ENCODE measurements at places on chromosomes 12 and 14.
A peak's percentile ranks its signal among the peaks of the same experiment; 100 is the strongest.

GRCh38 chr14:76651410-76652055 lies 109.7 kb upstream of the VASH1 start:
- DNase-seq: no peak

GRCh38 chr12:65925626-65926025 lies 101.3 kb downstream of the HMGA2 start:
- no peak for DNase-seq

DNA sequence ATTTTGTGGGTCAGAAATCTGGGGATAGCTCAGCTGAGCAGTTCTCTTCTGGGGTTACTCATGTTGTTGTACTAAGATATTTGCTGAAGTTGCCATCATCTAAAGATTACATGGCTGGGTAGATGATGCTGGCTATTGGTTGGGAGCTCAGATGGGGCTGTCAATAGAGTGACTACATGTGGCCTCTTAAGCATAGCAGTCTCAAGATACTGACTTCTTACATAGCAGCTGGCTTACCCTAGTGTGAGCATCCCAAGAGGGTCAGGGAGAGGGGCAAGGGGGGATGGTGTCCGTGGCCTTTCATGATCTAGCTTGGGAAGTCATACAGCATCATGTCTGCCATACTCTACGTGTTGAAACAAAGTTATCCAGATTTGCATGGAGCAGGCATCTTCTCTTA lies 90.1 kb upstream of the HMGA2 start:
- no peak for DNase-seq

DNA sequence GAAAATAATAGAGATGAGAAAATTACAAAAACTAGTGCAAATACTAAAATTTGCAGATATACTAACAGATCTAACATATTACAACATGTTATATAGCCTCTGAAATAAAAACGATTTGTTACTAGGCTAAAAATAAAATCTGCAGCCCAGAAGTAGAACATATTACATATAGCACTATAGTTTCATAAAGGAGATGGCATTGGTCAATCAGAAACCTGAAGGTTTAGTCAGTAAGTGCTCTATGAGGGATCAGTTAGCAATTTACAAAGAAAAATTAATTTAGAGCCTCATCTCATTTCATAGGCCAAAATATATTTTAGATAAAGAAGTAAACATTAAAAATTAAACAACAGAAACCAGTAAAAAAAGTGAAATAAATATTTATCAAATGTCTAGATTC lies 41.0 kb downstream of the IFNG-AS1 start:
- DNase-seq: no peak

DNA sequence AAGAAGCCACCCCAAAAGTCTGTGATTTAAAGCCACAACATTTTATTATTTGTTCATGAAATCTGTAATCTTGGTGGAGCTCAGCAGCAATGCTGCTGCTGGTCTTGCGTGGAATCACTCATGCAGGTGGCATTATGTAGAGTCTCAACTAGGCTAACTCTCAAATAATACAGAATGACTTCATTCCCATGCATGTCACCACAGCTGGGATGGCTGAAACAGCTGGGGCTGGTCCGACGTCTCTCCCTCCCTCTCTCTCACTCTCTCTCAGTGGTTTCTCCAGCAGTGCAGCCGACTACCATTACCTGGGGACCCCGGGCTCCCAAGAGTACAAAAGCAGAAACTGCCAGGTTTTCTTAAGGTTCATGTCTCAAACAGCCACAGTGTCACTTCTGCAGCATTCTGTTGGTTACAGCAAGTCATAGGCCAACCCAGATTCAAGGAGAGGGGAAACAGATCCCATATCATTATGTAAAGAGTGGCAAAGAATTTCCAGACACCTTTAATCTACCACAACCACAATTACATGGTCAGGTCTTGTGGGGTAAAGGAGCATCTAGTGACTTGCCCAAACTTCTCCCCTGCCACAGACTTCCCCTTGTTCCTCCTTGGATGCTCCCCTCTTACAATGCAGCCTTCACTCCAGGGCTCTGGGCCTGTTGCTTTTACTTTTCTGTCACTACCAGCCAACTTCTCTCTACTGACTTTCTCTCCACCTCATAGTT lies 192.0 kb upstream of the HMGA2 start:
- no peak for DNase-seq

DNA sequence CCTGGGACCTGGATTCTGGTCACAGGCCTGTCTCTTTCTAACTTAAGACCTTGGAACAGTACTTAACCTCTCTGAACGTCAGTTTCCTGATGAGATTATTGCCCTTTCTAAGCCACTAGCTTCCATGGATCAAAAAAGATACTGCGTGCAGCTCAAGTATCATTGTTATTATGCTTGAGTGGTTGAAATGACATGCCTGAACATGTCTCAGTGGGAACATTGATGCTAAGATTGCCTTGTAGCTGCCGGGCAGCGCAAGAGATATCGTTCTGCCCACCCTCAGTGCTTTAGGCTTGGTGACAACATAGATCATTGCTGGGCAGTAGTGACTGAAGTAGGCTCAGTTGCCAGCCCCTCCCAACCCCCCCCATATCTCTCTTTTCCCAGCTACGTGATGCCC lies 131.9 kb downstream of the SMOC1 start:
- DNase-seq: no peak

- DNase-seq: no peak
Measured at GRCh38 chr12:84860718-84861117, 51.9 kb downstream of the SLC6A15 start.

DNA sequence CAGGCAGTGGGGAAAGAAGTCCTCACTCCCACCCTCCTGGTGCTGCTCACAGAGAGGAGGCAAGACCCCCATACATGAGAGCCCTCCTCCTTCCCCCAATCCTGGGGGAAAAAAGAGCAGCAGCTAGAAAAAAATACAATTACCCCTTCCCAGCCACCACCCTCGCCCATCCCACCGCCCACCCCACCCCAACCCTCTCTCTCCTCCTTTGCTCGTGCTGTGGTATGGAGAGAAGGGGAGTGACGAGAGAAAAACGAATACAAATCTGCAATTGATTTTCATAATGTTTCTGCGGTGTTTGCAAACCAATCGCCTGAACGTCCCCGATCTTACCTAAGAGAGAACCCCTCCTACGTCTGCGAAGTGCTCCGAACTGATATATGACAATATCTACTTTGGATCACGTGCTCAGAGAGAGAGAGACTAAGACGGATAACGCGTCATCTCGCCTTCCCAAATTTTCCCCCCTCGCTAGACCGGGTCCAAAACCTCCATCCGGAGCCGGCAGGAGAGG lies at the start of gene HOXC11:
Gene HOXC11 (plus strand): TSS at position 405 of the 514 bp plus-strand sequence. CDS start 116 bp downstream, outside the sequence.
- no peak for DNase-seq

- no peak for DNase-seq
Measured at GRCh38 chr12:331287-331686, 57.8 kb downstream of the KDM5A start.

- peak; percentile 59 for DNase-seq
Measured at GRCh38 chr12:130334937-130335336, 2.8 kb upstream of the PIWIL1 start.

GRCh38 chr14:94921456-94921855 lies 151.5 kb upstream of the GSC start:
- no peak for DNase-seq

- DNase-seq: no peak
Measured at GRCh38 chr12:88951860-88952561, 371.7 kb upstream of the KITLG start.

DNA sequence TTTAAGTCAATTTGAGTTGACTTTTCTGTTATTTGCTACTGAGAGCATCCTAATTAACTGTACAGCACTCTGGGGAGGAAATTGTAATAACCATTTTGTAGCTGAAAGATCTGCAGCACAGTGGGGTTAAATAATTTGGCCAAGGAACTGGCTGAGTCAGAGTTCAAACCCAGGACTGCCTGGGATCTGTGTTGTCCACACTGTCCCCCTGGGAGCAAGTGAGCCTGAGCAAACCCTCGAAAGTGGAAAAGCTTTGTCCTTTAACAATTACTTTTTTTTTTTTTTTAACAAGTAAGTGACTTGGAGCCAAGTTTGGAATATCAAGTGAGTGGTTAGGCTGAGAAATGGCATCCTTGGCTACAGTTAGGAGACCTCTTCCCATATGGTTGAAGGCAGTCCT lies 247.2 kb upstream of the CCDC196 start:
- no peak for DNase-seq

- no peak for DNase-seq
Measured at GRCh38 chr12:16599081-16599480, 6.9 kb downstream of the LMO3 start.

GRCh38 chr14:43792980-43793379 lies 714.1 kb downstream of the FSCB start:
- DNase-seq: no peak

- peak; percentile 26 for DNase-seq
Measured at GRCh38 chr14:105436891-105437722, 17.5 kb downstream of the MTA1 start.

DNA sequence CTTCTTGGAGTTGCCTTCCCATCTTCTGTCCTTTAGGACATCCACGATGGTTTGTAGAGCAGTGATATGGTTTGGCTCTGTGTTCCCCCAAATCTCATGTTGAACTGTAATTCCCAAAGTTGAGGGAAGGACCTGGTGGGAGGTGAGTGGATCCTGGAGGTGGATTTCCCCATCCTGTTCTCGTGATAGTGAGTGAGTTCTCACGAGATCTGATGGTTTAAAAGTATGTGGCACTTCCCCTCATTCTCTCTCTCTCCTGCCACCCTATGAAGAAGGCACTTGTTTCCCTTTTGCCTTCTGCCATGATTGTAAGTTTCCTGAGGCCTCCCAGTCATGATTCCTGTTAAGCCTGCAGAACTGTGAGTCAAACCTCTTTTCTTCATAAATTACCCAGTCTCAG lies 99.2 kb downstream of the BRMS1L start:
- no peak for DNase-seq

DNA sequence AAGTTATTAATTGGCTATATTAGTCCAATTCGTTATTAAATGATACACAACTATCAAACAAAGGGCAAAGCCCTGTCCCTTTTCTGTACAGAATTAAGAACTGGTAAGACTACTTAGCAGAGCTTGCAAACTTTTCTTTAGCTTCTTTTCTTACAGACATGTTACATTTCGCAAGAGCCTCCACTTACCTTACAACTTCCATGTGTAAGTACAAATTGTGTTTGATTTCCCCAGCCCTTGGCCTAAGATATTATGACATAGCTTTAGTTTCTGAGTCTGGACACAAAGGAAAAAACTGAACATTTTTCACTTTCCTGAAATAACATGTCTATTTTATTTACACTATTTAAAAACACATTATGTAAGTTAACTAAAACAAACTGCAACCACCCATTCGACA lies 1.7 kb downstream of the ATF7 start:
- DNase-seq: no peak

DNA sequence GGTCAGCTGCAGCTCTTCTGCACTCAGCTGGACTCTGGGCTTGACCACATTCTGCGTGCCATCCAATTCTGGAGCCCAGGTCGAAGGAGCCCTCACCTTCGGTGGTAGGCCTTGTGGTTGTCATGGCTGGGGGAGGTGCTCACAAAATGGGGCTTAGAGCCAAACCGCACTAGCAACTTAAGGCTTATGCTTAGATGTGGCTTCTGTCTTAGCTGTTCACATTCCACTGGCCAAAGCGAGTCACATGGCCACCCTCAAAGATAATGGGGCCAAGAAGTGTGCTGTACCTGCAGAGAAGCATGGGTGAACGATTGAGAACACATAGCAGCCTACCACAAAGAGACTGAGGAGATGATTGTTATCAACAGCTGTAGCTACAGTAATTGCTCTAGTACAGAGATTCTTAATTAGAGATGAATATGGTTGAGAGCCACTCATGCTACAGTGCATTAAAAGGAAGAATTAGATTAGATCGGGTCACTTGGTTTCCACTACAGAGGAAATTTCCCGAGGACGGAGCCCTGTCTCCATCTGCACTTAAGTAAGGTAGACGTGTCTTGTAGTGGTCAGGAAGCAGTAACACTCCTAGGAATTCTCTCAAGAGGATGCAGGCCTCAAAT lies 334.6 kb upstream of the FKBP4 start:
- no peak for DNase-seq

DNA sequence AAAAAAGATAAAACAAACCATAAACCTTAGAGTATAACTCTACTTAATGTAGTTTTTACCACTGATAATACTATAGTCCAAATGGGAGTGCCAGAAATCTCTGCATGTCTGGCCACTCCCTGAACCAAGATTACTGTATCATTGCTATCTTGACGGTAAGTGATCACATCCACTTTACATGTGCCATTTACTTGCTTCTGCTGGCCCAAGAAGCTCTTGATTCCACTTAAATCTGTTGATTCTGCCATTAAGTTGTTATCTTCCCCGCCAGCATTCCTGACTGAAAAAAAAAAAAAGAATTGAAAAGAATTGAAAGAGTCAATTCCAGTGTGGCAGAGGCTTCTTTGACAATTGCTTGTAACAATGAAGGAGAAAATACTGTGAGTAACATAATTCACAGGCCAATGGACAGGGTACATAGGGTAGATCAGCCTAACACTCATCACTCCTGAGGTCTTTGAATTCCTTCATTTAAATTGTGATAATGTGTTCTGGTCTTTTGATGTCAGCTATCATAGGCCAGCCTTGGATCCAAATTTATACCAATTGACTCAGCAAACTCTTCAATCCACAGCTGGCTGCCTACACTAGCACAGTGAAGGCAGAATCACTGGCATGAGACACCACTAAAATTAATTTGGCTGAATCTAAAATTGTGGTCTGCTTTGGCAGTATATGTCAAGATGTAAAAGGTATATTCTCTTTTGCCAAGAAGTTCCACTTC lies 665.2 kb upstream of the FLRT2 start:
- DNase-seq: no peak

GRCh38 chr14:70796551-70796950 lies 12.8 kb downstream of the MAP3K9 start:
- DNase-seq: no peak

- DNase-seq: no peak
Measured at GRCh38 chr14:64945431-64946178, 3.1 kb upstream of the GPX2 start.

- peak; percentile 80 for DNase-seq
Measured at GRCh38 chr14:69129264-69129880, 23.5 kb downstream of the DCAF5 start.

DNA sequence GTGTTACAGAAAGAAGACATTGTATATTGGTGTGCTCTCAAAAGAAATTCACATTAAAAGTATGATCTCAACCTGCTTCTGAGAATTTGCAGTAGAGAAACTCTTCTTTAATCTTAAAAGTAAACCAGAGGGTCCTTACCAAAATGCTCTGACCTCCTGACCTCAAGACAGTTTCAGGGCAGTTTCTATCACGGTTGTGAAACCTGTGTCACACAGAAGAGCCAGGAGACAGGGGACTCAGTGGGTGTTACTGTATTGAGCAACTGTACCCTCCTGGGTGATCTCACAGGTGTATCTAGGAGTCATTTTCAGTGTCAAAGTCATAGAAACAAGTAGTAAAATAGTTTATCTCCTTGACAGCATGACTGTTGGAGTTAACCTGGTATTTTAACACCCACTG lies 178.0 kb downstream of the GRIP1 start:
- no peak for DNase-seq

Measured in RWPE1 (cell line).